Activated CD4-positive, alpha-beta T cell treated with anti-CD3 and anti-CD28 coated beads, Interleukin-2, amount 10 ng/mL, durations not matched to agents 7 days and 5 days (primary cell): ENCODE measurements at places on chromosomes 11 and 22.

DNA sequence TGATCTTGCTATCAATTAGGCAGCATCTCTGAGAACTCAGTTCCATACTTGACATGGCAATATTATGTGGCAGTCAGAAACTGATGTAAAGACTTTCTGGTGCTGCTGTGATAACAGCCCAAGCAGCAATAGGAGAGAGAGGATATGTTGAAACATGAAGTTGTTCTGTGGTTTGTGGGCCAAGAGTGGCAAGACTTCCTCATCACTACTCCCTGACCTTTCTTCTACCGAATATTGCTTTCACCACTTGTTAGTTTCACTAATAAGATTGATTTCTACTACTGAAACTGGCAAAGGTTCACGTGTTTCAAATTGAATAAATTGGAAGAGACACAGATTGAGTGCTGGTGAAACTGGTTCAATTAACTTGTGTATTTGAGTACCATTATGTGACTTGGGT, 852.6 kb upstream of the RAG2 start:
- DNase-seq = no peak

DNA sequence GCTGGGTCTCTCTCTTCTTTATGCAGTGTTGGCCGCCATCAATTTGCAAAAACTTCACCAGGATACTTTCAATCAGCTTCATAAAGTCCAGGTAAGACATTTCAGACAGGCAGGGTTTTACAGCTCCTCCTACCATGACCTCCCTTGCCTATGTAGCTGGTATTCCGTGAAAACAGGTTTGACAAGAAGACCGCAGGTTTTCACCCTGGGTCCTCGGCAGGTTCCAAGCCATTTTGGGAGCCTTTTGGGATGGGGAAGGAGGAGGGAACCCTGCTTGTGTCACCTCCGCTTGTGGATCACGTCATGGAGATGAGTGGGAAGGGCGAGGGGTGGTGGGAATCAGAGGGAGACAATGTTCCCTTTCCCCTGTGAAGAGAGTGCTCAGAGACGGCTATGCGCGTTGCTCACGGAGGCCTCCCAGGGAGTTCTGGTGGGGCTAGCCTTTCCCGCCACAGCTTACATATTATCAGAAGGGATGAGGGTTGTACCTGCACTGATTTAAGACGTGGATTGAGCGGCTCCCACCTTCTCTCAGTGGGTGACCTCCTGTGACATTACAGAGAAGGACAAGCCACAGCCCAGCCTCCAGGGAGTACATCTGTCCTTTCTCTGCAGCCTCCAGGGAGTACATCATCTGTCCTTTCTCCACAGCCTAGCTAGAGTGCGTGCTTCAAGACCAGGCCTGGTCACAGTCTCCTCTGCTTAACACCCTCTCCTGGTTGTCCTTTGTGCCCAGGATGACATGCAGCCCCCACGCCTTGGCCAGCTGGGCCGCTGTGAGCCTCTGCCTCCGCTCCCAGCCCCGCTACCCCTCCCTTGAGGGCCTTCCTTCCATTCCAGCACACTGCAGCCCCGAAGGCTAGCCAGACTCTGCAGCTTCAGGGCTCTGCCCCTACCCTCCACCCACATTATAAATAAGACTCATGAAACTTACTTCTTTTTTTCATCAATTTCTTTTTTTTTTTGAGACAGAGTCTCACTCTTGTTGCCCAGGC, 17.2 kb downstream of the GLB1L3 start:
- no peak for DNase-seq

- DNase-seq = no peak
Observed at GRCh38 chr11:128551611-128552335, 35.6 kb downstream of the ETS1 start.

DNA sequence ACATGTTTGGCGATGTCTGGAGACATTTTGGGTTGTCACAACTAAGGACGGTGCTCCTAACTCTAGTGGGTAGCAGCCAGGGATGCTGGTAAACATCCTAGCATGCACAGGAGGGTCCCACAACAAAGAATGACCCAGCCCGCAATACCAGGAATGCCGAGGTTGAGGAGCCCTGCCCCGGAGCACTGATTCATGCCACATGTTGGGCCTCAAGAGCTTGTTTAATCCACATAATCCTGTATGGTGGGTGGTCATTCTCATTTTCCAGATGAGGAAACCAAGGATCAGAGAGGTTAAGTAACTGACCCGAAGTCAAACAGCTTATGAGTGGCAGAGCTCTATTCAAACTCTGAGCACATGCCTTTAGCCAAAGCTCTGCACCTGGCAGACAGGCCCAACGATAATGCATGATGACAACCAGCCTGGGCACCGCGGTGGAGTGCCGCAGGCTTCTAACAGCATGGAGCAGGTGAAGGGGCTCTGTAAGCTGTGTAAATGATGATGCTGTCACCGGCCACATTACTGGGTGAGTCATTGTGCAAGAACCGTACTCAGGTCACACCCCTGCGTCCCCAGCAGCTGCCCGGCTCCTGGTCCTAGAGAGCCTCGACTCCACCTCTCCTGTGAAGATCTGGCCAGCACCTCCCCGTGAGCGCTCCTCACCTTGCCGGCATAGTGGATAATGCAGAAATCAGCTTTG, 58.6 kb downstream of the APOL1 start:
- no peak for DNase-seq

- DNase-seq = no peak
Observed at GRCh38 chr22:49157529-49158339, 669.9 kb downstream of the BRD1 start.

DNA sequence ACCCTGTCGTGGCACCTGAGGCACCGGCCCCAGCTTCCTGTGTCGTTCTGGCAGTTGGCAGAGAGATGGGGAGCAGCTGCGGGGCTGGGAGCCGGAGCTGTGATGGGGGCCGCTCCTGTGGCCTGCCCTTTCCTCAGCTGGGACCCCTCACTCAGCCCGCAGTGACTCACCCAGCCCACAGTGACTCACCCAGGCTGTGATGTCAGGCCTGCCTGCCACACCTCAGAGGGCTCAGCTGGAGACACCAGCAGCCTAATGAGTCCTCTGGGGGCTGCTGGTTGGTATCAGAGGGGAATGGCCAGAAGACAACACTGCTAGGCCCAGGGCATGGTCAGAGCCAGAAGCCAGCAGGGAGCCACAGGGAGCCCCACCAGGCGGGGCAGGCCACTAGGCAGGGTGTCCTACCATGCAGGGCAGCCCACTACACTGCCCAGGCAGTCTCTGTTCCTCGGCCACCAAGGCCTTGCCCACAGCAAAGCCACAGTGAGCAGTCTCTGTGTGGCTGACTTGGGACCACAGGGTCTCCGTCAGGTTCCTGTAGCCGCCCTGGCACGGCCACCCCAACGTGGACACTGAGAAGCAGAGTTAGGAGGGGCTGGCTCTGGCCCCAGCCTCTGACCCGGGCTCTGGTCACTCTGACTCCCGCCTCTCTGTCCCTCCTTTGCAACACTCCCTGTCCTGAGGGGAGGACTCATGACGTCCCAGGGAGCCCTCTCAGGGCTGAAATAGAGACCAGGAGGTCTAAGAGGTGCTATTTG, 4.2 kb upstream of the FXYD2 start:
- DNase-seq = peak; percentile 70

- DNase-seq = no peak
Observed at GRCh38 chr22:48824712-48825651, 1002.7 kb downstream of the BRD1 start.

DNA sequence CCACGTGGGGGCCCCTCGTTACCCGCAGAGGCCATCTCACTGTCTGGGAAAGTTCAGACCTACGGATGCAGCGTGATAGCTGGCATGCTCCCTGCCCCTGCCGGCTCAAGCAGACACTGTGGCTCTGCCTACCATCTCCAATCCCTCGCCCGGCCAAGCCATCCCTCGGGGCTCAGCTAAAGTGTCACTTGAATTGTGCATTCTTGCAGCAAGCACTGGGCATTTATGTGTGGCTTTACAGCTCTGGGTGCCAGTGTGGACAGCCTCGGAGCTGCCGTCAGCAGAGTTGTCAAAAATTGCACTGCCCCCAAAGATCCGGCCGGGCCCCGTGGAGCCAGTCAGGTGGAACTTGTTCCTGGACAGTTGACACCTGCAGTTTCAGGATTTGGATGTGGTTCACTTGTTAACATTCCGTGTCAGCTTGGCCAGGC, 75.0 kb upstream of the FGF3 start:
- no peak for DNase-seq

GRCh38 chr11:116794851-116795250, 3.2 kb upstream of the APOA5 start:
- DNase-seq = no peak

DNA sequence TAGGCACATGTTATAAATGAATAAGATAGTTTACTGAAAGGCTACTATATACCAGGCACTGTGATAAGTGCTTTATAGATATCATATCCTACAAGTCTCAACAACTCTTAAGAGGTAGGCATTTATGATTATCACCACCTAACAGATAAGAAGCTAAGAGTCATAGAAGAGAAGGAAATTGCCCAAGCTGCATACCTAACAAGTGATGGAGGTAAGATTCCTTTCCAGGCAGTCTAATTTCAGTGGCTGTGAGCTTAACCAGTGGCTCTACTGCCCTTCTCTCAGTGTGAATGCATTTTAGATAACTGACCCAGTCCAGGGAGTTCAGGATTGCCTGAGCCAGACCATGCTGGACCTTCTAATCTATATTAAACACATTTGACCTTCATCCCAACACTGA, 39.2 kb downstream of the HEPHL1 start:
- DNase-seq = no peak

DNA sequence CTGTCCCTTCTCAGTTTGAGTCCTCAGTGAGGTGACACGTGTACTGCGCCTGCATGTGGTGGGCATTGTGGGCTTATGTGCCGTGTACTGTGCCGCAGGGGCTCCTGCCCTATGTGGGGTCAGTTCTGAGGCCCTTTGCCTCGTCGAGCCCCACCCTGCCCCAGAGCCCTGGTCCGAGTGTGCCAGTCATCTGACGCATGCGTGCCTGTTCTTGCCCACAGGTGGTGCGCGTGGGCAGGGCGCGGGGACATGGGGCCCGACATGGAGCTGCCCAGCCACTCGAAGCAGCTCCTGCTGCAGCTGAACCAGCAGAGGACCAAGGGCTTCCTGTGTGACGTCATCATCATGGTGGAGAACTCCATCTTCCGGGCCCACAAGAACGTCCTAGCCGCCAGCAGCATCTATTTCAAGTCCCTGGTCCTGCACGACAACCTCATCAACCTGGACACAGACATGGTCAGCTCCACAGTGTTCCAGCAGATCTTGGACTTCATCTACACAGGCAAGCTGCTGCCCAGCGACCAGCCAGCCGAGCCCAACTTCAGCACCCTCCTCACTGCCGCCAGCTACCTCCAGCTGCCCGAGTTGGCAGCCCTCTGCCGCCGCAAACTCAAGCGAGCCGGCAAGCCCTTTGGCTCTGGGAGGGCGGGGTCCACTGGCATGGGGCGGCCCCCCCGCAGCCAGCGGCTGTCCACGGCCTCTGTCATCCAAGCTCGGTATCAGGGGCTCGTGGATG, 22.3 kb upstream of the TMEM191C start:
- peak; percentile 4 for DNase-seq

- DNase-seq = peak; percentile 64
Observed at GRCh38 chr11:8959546-8960166, 4.6 kb downstream of the TMEM9B start.

- DNase-seq = no peak
Observed at GRCh38 chr11:9596926-9597464, 23.5 kb downstream of the WEE1 start.

DNA sequence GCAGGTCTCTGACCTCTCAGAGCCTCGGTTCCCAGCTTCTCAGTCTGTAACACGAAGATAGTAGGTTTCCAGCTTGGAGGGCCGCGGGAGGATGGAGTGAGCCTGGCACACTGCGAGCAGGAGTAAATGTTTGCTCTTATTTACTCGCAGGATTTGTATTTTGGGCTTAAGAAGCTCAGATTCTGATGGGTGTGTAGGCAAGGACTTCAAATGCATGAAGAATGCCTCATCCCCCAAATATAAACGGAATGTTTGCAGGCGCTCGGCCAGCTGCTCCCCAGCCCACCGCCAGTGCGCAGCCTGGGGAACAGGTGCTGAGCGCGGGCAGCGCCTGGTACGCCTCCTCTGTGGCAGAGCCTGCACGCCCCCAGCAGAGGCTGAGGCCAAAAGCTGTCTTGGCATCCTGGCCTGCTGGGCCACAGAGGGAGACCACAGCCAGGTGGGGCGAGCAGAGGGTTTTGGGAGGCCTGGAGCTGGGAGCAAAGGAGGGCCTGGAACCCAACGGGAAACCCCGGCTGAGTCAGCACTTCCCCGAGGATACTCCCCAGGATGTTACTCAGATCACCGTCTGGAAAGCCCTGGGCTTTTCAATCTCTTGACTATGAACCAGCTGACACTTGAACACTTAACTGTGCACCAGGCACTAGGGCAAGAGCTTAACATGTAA, 9.4 kb downstream of the EHD1 start:
- DNase-seq = no peak

DNA sequence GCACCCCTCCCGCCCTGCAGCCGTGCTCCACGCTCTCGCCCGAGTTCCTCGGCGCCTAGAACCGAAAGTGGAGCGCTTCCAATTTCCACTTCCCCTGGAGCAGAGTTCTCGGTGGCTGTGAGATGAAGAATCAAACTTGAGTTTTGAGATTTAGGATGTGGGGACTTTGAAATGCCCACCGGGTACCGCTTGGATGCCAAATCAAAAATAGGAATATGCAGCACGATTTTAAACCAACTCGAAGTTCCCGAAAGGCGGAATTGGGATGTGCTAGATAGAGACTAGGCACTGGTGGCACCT, 569 bp downstream of the POLA2 start:
- peak; percentile 62 for DNase-seq

DNA sequence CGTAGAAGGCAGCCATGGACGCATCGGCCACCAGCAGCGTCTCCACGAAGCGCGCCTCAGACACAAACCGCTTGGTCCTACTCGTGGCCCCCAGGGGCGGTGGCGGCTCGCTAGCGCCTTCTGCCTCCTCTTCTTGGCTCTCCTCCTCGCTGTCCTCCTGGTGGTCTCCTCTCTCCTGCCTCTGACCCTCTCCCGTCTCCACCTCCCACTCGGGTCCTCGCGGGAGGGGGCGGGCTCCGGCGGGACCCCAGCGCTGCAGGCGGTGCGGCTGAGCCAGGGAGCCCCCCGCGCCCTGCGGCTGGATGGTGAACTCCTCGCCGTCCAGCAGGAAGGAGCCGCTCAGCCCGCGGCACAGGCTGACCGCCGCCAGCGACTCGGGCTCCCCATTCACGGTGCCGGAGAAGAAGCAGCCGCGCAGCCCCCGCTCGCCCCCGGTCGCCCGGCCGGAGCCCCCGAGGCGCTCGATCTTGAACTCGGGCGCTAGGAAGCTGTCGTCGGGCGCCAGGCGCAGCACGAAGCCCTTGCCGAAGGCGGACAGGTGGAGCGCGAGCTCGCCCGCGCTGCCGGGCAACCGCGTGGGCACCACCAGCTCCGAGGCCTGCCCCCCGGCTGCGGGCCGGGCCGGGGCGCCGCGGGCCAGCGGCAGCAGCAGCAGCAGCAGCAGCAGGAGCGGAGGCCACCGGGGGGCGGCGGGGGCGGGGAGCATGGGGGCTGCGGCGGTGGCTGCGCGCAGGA, 661 bp downstream of the ADAMTS8 start:
- no peak for DNase-seq
